ENCODE measurements at places on chromosomes 16 and 17. TPM values are rescaled to one million over a fixed set of nuclear protein-coding genes. Genes with fewer than 3 reads are reported as not detected.

Gene SOX8
- polyA plus RNA-seq = 0.48 TPM

Gene CACNG3
- not detected for polyA plus RNA-seq

Gene HERPUD1
- 298 TPM for polyA plus RNA-seq

Gene SLC47A1
- not detected for polyA plus RNA-seq

Gene MARCHF10
- 0.20 TPM for polyA plus RNA-seq

Gene KRTAP16-1
- not detected for polyA plus RNA-seq
